ENCODE measurements at places on chromosomes 4 and X.

DNA sequence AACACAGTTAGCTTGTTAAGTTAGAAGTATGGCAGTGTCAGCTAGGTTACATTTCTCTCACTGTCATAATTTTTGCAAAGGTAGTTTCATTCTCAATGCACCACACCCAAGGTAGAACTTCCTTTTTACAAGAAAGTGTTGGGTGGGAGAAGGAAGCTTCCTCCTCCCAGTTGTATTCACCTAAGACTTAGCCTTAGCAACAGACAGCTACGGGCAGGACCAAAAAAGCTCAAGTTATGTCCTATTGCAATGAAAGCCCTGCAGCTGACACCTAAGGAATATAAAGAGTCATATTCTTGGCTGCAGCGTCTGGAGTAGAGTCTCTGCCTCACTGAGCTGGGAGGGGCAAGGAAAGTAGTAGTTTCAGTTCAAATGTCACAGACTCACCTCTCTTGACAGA, 25.1 kb upstream of the PRDM8 start:
- no peak for DNase-seq

DNA sequence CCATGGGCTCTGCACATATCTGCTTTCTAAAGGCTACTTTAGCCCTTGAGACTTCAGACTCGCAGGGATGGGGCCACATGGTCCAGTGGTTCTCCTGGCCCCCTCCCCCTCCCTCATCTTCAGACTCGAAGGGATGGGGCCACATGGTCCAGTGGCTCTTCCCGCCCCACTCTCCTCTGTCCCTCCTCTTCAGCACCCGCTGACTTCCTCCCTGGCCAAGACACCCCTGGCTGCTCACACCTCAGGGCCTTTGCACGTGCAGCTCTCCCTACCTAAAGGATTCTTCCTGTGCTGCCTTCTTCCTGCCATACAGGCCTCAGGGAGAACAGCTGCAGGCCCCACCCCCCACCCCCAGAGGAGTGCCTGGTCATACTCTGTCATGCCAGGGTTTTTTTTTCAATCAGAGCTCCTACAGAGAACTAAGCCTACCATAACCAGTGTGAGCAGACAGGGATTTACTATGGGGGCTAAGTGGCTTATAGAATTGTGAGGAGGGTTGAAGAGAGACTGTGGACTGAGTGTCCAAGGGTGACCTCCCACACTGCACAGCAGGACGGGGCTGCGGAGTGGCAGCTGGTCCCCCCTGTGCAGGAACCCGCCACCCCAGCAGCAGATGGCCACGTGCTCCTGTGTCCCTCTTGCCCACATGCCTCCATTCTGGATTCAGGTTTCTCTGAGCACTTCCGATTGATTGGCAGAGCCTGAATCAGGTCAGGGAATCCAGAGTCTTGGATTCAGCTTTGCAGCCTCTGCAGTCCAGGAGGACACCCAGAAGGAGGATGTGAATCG, 6.1 kb upstream of the SPON2 start:
- peak; percentile 56 for DNase-seq

DNA sequence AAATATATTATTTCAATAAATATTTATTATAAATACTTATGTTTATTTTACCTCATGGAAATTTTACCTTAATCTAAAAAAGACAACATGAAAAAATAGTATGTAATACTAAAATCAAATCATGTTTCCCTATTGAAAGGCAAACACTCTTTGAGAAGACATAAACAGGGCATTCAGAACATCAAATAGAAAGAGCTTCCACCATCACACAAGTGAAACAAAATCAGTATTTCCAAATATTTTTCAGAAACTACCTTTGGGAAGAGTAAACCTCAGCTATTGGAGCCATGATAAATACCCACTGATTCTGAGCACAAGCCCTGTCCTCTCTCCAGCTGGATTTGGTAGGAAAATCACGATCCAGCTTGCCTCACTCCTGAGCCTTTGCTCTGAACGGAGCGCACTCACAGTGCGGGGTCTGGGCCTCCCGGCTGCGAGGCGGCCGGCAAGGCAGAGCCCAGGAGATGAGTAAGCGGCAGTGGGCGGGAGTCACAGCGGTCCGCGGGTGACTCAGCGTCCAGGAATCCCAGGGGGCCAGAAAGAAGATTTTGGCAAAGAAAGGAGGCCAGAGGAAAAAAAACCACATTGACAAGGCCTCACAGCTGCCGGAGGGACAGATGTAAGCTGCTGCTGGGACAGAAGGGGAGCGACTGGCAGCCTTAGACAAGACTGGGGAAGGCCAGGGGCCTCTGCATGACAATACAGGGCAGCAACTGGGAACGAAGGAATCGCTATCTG, 14.7 kb upstream of the ANXA5 start:
- peak; percentile 85 for DNase-seq

- DNase-seq = no peak
These were observed 95.6 kb downstream of the PHKA2 start for GRCh38 chrX:18888281-18888680.

DNA sequence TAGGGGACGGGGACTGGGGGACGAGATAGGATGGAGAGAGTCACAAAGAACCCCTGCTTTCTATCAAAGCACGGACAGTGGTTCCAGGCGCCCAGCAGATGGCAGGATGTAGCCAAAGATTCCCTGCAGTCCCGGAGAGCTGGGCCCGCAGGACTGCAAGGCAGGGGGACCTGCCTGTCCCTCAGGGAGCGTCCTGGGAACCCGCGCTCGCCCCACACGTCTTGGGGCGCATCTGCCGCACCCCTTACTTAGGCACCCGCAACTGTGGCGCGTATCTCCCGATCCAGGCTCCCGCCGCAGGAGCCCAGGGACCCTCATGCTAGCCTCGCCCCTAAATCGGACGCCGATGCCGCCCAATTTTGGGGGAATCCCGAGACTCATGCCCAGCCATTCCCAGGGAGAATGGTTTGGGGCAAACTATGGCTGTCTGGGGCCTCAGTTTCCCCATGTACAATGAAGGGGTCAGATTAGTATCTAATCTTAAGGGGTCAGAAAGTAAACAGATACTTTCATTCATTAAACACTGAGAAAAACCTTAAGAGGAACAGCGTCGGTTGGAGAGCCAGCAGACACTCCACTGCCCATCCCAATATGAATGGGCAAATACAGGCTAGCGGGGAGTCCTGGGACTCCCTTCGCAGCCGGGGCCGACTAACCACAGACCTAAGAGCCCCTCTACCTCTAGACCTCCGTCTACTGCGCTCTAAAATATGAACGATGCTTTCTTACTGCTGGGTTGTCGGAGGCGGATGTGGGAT, 581 bp upstream of the STK32B start:
- no peak for DNase-seq

- no peak for DNase-seq
These were observed 29.8 kb downstream of the DCAF8L2 start for GRCh38 chrX:27619975-27620374.

DNA sequence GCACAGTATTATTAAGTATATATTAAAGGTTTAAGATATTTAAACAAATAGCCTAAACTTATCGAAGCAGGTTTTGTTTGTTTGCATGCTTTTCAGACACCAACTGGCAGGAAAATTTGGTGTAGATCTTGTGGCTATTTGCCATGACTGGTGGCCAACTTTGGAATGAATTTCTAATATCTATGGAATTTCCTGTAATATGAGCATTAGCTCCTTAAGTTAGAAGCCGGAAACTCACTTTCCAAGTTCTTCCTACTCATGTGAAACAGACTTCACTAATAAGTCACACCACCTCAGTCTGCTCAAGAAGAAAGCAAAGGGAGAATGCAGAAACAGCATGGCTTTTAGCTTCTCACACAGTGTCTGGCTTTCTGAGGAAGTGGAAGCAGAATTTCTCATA, 563.9 kb downstream of the GRXCR1 start:
- peak; percentile 66 for DNase-seq

GRCh38 chr4:36244257-36245082, at the start of gene ARAP2:
ARAP2 (minus strand) TSS chr4:36244514; CDS start chr4:36229486, 15,028 bp downstream.
- peak; percentile 83 for DNase-seq

DNA sequence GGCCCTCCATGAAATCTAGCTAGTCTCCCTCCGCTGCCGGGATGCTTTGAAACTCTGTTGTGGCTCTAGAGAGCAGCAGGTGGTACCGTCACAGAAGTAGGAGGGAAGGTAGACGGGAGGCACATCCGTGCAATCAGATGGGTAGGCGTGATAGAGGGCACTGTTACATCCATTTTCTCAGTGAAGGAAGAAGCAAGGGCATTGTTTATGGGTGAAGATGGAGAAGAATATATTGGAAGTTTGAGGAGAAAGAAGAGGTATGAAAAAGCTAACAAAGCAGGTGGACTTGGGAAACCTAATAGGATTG, 1.3 kb downstream of the ANAPC4 start:
- DNase-seq = no peak

- DNase-seq = peak; percentile 5
These were observed 112.4 kb downstream of the ADGRL3 start for GRCh38 chr4:61312526-61312925.

- no peak for DNase-seq
These were observed 5.0 kb downstream of the SOD3 start for GRCh38 chr4:24800325-24800895.

- DNase-seq = peak; percentile 46
These were observed 91.9 kb downstream of the CHST7 start for GRCh38 chrX:46665232-46666152.

DNA sequence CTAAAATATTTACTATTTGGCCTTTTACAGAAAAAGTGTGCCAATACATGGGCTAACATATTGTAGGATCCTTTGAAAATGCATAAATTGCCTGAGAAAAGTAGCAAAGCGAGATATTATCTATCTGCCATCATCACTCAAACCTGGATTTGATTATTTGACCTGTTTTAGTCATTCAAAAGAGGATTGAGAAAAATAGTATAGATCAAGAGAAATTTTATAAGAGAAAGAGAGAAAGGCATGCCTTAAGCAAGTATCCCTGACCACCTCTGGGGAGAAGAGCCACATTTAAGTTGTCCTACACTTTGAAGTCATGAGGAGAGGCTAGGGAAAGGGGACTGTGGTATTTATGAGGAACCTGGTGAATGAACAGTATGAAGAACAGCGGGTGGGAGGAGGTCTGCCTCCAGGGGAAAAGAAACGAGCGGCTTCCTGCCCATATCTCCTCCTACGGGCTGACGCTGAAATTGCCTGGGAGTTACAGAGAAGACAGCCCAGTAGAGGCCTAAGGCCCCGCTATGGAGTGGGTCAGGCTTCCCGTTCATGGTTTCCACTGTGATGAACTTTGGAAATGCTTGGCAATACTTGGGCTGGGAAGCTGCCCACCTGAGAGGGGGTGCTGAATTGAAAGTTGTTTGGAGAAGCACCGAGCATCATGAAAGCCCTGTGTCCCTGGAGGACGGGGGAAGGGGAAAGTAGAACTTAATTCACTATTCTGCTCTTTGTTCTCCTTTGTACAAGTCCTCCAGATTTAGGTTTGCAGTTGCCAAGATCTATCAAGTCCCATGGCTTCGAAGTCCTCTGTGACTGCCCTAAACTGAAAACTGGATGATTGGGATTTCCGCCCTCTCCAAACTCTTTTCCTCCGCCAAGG, 106.9 kb upstream of the ACSL4 start:
- DNase-seq = peak; percentile 46

DNA sequence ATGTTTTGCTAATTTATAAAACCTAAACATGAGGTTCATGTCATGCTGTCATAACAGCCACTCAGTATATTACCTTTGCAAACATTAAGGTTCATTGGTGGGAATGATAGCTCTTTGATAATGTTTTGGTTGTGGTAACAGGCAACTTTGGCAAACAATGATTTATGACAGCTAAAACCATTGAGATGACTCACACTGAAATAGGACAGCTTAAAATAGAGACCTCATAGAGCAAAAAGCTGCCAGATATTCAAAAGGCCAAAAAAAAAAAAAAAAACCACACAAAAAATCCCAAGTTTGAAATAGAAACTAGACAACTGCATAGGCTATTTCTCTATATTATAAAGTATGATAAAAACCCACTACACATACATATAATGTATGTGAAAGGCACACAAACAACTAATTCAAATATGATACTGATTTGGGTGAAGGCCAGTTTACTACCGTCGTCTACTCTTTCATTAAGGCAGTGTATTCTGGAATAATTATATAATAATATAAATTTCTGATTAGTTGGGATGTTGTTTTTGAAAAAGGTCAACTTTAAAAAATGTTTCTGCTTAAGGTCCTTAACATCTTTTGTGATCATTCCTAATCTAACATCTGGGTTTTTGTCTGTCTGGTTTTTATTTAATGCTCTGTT, 646.0 kb upstream of the PITX2 start:
- peak; percentile 25 for DNase-seq

DNA sequence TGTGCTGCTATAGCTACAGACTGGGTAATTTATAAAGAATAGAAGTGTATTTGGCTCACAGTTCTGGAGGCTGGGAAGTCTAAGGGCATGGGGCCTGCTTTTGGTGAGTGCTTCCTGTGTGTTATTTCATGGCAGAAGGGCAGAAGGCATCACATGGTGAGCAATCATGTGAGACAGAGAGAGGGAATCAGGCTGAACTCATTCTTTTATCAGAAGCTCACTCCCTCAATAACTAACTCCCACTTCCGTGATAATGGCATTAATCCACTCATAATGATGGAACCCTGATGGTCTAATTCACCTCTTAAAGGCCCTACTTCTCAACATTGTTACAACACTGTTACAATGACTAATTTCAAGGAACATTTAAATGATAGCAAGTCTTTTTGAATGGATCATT, 129.4 kb downstream of the FAT4 start:
- DNase-seq = no peak

- DNase-seq = peak; percentile 58
These were observed at the start of gene ING2 for GRCh38 chr4:183504930-183505610. ING2 (plus strand) TSS chr4:183505058; CDS start chr4:183505196, 138 bp downstream.

DNA sequence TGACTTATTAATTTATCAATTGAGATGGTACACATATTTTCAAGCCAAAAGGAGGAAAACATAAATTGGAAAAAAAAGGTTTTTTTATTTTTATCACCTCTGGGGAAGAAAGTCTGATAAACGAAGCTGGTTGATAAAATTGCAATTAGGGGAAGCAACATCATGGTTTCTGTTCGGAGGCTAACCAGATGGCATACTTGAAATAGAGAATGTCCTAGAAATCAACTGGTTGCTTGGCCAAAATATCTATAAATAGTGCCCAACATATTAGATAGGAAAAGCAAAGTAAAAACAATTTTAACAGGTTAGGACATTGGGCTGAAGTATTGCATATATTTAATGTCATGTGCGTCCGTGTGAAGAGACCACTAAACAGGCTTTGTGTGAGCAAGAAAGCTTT, 14.3 kb downstream of the KLKB1 start:
- no peak for DNase-seq

DNA sequence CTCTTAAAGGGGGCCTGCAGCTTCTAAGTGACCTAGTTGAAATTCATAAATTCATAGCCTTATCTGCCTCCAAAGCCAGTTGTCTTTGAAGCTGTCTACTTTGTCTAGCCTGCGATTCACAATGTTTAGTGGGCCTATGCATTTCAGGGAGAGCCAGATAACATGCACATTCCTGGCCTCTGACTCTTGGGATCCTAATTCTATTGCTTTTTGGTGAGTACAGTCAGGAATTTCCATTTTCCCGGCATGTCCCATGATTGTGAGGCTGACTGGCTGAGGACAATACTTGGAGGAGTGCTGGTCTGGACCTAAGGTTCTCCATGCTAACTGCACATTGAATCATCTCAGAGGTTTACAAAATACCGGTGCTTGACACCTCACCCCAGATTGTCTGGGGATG, 155.0 kb downstream of the MSL3 start:
- peak; percentile 29 for DNase-seq

- peak; percentile 64 for DNase-seq
These were observed 895 bp downstream of the SMIM14 start for GRCh38 chr4:39637586-39638353.

Data from foreskin keratinocyte (primary cell).